ENCODE measurements at places on chromosomes 2 and 18. TPM values are rescaled to one million over a fixed set of nuclear protein-coding genes. Genes with fewer than 3 reads are reported as not detected.

Gene CAPN14
- 0.20 TPM for total RNA-seq

Gene PPM1B
- 35.7 TPM for total RNA-seq

Gene RGPD8
- 59.7 TPM for total RNA-seq

Gene MAL
- total RNA-seq = 4.4 TPM

Gene PCARE
- total RNA-seq = 0.15 TPM

Gene STRN
- total RNA-seq = 14.0 TPM

Gene ARPC2
- total RNA-seq = 351 TPM

Gene LHCGR
- total RNA-seq = not detected

Gene NCKAP5
- total RNA-seq = 40.4 TPM

Gene NFATC1
- 39.5 TPM for total RNA-seq

Gene OTOS
- not detected for total RNA-seq

Gene COLEC12
- 36.6 TPM for total RNA-seq

Gene MAP3K19
- 3.8 TPM for total RNA-seq

Gene TMEM169
- total RNA-seq = not detected

Gene CYP27A1
- total RNA-seq = 70.1 TPM

Gene TRIM43
- total RNA-seq = not detected

Gene ANKRD30B
- not detected for total RNA-seq

Gene UGT1A10
- not detected for total RNA-seq

Gene IL36B
- not detected for total RNA-seq

Gene ACTG2
- 12.6 TPM for total RNA-seq

Gene OXER1
- total RNA-seq = 2.6 TPM

Gene HMSD
- 0.30 TPM for total RNA-seq

Gene ITPRIPL1
- 1.0 TPM for total RNA-seq

Gene CNTNAP5
- total RNA-seq = not detected

Gene MSGN1
- not detected for total RNA-seq

Gene VPS4B
- total RNA-seq = 31.4 TPM

Gene UNC80
- 0.39 TPM for total RNA-seq

Gene VIL1
- total RNA-seq = not detected

Gene MDH1
- 121 TPM for total RNA-seq

Gene CHRND
- total RNA-seq = not detected

Gene MYO3B
- 0.09 TPM for total RNA-seq

Gene SS18
- 53.9 TPM for total RNA-seq

Gene PLCL1
- total RNA-seq = 11.2 TPM

Gene SPP2
- not detected for total RNA-seq

Gene VRK2
- 21.1 TPM for total RNA-seq

Gene GKN1
- not detected for total RNA-seq

Gene CRACDL
- total RNA-seq = 22.5 TPM

Gene LOXL3
- 13.5 TPM for total RNA-seq

Gene AFG3L2
- 35.2 TPM for total RNA-seq
